Right kidney (tissue), 9 donors: ENCODE measurements at places on chromosomes 4 and X.

GRCh38 chrX:133639726-133640125 is 224.4 kb upstream of the GPC4 start:
- no peak for DNase-seq

GRCh38 chr4:78014889-78015886 is 41.9 kb upstream of the FRAS1 start:
- no peak for DNase-seq

DNA sequence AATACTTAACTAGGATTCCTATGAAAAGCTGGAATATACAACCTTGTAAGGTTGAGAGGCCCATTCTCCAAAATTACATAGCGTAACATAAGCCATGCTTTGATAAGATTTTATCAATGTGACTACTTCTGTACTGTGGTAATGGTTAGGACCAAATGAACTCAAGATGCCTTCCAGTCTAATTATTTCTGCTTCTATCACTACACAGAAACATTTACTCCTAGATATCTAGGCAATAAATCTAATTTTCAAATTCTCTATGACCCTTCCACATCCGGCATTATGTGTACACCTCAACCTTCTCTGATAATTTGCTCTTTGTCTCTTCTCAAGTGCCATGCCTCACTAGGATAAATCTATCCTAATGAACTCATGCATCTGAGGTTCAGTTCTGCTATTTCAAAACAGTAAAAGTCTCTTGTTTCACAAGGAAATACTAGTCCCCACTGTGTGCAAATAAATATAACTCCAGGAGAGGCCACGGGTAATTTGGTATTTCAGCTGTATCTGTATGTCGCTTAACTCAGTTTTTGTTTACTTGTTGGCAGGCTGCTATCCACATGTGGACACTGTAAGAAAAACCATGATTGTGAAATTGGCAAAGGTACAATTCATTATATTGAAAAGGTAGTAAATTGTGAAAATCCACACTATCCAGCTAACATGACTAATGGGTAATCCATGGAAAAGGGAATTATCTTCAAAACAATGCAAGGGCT is 93.3 kb downstream of the PRDM5 start:
- no peak for DNase-seq

DNA sequence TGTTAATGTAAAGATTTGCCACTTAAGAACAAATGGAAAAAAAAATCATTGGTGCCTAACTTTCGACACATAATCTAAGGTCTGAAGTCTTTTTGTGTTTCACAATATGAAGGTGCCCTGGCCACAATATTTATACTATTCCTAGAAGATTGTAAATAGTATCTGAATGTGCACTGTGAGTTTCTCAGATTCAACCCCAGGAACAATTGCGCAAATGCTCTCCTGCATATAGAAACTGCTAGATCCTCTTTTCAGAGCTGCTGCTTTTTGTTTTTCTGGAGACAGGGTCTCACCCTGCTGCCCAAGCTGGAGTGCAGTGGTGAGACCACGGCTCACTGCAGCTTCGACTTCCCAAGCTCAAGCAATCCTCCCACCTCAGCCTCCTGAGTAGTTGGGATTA is 480.1 kb upstream of the FTHL17 start:
- no peak for DNase-seq

GRCh38 chr4:35493977-35494376 is 750.3 kb downstream of the ARAP2 start:
- DNase-seq: no peak

DNA sequence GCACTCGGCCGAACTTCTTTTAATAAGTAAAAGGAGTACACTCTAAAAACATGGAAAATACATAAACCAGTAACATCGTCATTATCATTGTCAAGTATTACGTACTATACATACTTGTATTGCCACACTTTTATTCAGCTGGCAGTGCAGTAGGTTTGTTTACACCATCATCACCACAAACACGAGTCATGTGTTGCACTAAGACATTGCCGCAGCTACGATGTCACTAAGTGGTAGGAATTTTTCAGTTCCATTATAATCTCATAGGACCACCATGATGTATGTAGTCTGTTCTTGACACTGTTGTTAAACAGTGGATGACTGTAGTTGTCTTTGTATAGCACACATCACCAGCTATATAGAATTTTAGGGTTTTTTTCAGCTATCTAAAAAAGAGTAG is 48.0 kb upstream of the TMEM131L start:
- DNase-seq: no peak

- no peak for DNase-seq
Observed at GRCh38 chrX:13000301-13000811, 25.4 kb downstream of the TMSB4X start.

GRCh38 chr4:3791256-3791655 is 25.1 kb downstream of the ADRA2C start:
- DNase-seq: no peak
